Neuronal stem cell (in vitro differentiated cells): ENCODE measurements at places on chromosomes 1 and 21.

GRCh38 chr1:156813750-156814570 is 2.7 kb downstream of the SH2D2A start:
- DNase-seq: peak; percentile 27

DNA sequence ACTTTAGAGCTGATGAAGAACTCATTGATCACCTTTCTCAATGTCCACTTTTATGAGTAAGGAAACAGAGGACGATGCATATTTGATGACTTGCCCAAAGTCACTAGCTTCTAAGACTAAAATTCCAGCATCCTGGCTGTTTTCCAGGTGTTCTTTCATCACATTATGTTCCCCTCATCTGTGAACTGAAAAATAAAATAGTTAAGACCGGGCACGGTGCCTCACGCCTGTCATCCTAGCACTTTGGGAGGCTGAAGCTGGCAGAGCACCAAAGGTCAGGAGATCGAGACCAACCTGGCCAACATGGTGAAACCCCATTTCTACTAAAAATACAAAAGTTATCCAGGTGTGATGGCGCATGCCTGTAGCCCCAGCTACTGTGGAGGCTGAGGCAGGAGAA is 297.5 kb downstream of the DUSP10 start:
- no peak for DNase-seq

DNA sequence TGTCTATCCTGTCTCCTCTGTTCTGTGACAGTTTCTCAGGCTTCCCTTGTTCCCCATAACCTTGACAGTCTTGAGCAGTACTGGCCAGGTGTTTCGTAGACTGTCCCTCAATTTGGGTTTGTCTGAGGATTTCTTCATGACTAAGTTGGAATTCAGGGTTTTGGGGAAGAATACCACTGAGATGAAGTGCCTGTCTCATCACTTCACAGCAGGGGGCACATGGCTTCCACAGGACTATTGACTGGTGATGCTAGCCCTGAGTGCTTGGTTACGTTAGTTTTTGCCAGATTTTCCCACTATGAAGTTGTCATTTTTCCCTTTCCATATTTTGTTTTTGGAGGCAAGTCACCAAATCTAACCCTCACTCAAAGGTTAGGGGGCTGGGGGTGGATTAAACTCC is 45.7 kb downstream of the CDCP2 start:
- DNase-seq: no peak

GRCh38 chr1:195185736-195186135 is 1422.5 kb downstream of the KCNT2 start:
- DNase-seq: no peak

DNA sequence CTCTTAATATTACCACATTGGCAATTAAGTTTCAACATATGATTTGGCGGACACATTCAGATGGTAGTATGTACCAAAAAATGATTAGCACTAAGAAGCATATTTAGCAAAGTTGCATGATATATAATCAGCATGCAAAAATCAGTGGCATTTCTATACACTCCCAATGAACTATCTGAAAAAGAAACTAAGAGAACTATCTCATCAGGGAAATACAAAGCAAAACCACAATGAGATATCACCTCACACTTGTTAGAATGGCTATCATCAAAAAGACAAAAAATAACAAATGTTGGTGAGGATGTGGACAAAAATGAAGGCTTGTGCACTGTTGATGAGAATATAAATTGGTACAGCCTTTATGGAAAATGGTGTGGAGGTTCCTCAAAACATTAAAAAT is 31.4 kb upstream of the DENND1B start:
- DNase-seq: no peak

DNA sequence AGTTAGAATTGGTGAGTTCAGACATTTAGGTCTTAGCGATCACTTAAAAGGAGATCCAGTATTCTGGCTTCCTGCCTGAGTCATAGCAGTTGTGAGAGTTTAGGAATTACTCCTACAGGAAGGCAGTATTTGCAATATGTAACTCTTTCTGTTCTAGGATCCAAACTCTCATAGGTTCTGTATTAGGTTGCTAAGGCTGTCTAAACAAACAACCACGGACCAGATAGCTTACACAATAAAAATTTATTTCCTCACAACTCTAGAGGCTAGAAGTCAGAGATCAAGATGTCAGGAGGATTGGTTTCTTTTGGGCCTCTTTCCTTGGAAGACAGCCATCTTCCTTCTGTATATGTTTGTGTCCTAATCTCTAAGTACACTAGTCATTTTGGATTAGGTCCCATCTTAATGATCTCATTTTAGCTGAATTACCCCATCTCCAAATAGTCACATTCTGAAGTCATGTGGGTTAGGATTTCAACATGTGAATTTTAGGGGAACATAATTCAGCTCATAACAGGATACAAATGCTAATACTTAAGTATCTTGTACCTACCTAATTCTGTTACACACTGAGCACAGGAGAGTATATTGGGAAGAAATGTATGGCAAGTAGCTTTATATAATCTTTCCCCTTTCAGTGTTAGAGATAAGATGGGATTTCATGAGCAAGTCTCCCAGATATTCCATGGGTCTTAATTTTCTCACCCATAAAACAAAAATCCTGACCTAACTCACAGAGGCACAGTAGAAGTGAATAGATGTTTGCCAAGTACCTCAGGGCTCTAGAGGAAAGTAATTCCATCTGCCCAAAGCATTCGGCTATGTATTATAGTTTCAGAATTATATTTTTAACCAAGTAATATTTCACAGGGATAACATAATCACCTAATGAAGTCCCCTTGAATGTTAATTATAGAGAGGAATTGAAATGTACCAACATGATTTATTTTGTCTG is 144.4 kb downstream of the PTBP2 start:
- DNase-seq: no peak

DNA sequence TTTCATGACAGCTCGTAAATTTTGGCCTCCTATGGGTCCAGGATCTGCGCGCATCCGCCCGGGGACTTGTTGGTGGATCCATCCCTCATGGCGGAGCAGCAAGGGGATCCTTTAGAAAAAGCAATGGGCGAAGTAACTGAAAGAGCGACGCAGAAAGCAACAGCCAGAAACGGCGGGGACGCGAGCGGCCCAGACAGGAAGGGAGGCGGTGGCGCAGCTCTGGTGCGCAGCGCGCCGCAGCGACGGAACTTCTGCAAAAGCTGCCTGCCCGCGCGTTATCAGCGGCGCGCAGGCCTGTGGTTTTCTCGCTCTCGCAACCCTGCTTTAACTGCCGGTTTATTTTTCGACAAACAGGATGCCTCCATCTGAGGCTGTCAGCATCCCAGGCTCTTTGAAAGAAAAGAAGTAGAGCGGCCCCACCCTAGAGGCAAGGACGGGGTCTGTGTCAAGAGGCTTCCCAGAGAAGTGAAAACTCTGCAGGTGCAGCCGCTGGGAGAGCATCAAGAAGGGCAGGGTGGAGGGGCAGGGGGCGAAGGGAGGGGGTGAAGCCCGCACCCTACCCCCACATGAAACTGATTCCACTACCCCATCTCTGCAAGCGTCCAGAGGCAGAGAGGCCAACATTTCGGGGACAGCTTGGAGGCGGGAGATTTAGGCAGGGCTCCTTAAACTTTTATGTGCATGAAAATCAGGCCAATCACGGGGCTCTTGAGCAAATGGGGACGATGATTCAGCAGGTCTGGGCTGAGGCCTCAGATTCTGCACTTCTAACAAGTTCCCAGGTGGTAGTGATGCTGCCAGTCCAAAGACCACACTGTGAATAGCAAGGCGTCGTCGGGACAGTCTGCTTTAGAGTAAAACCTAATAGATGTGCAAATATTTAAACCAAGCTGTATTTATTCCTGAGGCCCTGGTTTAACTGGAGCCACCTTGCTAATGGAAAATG is 22.2 kb downstream of the RUNX1 start:
- DNase-seq: peak; percentile 21

GRCh38 chr1:34906756-34907155 is 22.7 kb downstream of the DLGAP3 start:
- no peak for DNase-seq
